ENCODE measurements at places on chromosomes 6 and 20.

DNA sequence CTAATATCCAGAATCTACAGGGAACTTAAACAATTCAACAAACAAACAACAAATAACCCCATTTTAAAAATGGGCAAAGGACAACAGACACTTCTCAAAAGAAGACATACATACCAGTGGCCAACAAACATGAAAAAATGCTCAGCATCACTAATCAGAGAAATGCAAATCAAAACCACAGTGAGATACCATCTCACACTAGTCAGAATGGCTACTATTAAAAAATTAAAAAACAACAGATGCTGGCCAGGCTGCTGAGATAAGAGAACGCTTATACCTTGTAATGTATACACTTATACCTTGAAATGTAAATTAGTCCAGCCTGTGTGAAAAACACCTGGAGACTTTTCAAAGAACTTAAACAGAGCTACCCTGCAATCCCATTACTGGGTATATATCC is 166.8 kb downstream of the IBTK start:
- DNase-seq: no peak

DNA sequence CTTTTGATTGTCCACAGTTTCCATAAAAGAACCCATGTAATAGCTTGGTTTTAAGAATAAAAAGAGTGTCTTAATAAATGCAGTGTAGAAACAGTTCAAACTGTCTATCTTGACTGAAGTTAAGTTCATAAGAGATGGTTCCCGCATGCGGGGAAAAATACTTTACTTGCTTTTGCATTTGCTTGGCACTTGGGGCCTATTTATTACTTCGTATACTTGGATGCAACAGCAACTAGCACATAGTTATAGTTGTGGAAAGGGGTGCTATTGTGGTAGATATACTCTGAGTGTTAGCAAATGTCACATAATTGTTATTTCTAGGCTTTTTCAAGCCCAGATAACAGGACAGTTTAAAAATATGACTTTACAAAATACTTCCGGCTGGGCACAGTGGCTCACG is 97.7 kb upstream of the HMGCLL1 start:
- no peak for DNase-seq

GRCh38 chr6:102562713-102563112 is 1169.2 kb downstream of the GRIK2 start:
- DNase-seq: no peak

GRCh38 chr6:34098045-34098936 is 47.6 kb downstream of the GRM4 start:
- DNase-seq: no peak

GRCh38 chr6:106083618-106084017 is 2.5 kb upstream of the PRDM1 start:
- no peak for DNase-seq

DNA sequence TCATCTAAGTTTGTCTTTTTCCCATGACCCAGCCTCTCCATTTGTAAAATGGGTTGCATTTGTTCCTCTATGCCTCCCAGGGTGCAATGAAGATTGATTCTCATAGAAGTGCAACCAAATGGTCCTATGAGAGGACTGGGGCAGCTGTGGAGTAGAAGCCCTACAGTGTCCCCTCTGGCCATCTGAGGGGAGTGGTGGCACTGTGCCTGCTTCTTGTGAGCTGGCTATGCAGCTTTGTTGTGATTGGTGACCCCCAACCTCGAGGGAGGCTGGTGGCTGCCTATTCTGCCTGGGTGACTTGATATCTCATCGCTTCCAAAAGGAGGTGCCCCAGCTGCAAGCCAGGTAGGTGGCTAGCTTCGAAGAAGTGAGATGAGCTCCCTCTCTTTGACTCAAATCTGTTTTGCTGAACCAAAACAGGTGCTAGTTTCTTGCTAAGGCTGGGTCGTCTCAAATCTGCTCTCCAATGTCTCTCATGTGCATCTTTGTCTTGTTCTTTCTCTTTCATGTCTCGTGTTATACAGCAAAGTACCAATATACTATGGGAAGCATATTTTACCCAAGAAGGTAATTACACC is 33.9 kb downstream of the TXLNB start:
- no peak for DNase-seq

DNA sequence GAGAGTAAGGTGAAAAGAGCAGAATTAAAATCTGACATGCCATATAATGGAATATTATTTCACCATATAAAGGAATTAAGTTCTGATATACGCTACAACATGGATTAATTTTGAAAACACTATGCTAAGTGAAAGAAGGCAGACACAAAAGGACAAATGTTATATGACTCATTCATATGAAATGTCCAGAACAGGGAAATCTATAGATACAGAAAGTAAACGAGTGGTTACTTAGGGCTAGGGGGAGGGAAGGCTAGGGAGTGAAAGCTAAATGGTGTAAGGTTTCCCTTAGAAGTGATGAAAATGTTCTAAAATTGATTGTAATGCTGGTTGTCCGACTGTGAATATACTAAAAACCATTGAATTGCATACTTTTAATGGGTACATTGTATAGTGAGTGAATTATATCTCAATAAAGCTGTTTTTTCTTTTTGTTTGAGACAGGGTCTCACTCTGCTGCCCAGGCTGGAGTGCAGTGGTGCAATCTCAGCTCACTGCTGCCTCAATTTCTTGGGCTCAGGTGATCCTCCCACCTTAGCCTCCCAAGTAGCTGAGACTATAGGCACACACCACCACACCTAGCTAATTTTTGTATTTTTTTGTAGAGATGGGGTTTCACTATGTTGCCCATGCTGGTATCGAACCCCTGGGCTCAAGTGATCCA is 8.2 kb downstream of the PRPH2 start:
- DNase-seq: no peak

- no peak for DNase-seq
Observed at GRCh38 chr6:56849896-56850295, 105.0 kb upstream of the BEND6 start.

DNA sequence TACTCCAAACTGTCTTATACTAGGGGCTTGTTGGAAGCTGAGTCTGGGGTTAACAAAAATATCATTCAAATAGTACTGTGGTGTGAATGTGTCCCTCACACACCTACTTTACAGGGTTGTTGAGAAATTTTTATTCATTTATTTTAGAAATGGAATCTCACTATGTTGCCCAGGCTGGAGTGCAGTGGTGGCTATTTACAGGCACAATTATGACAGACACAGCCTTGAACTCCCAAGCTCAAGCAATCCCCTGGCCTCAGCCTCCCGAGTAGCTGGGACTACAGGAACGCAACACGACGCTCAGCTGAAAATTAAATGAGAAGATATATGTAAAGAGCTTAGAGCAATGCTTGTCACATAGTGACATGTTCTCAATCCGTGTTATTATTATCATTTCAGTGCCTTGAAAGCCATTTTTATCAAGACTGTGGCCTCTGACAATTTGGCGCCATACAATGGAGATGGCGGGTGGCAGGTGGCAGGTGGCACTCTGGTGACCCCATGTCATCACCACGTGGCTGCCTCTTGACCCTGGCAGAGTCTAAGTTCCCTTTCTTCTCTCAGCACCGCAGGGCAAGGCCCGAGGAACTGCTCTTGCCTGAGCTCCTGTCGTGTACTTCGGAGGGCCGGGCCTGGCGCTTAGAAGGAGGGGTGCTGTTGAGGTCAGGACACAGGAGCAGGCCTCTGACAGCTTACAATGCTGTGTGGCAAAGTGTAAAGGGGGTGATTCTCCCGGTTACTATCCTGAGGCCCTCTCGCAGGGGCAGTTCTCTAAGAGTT is 64.5 kb downstream of the STX11 start:
- DNase-seq: no peak

- no peak for DNase-seq
Observed at GRCh38 chr20:57400231-57400701, 9.1 kb downstream of the RBM38 start.

GRCh38 chr6:26457264-26457805 is 420 bp upstream of the BTN2A1 start:
- no peak for DNase-seq

GRCh38 chr6:11418290-11418905 is 119.2 kb upstream of the TMEM170B start:
- DNase-seq: no peak

DNA sequence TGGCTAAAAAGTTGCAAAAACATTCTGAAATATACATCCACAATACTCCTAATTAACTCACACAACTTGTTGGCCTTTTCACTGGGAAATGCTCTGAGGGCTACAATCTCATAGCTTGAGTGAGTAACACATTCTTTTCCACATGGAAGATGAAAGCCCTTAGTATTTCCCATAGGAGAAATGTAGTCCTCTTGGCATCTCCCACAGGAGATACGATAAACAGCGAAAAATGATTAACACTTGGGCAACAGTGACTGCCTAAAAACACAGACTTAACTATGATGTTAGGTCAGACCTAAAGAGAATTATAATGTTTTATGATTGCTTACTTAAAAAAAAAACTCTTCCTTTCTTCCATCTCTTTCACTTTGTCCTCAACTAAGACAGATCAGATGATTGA is 9.0 kb downstream of the MYLK4 start:
- DNase-seq: no peak

- no peak for DNase-seq
Observed at GRCh38 chr20:60407938-60408337, 449.7 kb downstream of the CDH26 start.

DNA sequence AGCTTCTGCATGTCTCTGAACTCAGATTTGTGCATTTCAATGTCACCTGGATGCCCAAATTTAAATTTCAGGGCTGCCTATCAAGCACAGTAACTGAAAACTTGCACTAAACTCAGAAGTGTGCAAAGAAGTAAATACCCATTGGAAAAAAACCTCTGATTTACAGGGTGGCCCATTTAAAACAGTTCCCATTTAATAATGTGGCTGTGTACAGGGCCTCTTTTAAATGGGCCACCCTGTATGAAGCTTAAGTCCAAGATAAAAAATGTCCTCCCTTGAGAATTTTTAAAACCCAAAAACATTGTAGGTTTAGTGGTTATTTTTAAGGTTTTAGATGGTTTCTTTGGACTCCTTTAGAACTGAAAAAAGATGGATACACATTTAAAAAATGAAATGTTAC is 202.1 kb upstream of the RUNX2 start:
- DNase-seq: no peak

GRCh38 chr20:38165089-38165965 is at the start of gene TGM2:
Gene TGM2, minus strand, starts transcription at chr20:38165270. Its CDS starts 72 bp downstream, at chr20:38165198.
- no peak for DNase-seq

DNA sequence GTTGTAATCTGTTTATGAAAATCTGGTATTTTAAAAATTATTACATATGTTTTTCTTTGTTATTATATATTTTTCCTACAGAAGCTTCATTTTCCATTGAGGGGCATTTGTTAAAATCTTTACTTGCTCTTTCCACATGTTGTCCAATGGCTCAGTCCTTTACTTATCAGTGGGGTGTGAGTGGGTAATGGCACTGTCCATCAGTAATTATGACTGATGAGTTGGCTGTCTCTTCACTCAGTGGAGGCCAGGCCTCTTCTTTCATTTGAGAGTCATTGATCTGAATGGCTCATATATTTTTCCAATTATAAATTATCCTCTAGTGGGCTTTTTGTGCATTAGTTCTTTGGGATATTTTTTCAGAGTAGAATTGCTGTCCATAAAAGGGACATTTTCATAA is 45.7 kb downstream of the FARS2 start:
- DNase-seq: no peak

- DNase-seq: no peak
Observed at GRCh38 chr6:156752666-156753301, 24.4 kb upstream of the ARID1B start.

- DNase-seq: no peak
Observed at GRCh38 chr6:30990422-30991086, 7.0 kb downstream of the MUC21 start.

GRCh38 chr6:26489996-26490964 is 9.8 kb upstream of the BTN1A1 start:
- DNase-seq: no peak

DNA sequence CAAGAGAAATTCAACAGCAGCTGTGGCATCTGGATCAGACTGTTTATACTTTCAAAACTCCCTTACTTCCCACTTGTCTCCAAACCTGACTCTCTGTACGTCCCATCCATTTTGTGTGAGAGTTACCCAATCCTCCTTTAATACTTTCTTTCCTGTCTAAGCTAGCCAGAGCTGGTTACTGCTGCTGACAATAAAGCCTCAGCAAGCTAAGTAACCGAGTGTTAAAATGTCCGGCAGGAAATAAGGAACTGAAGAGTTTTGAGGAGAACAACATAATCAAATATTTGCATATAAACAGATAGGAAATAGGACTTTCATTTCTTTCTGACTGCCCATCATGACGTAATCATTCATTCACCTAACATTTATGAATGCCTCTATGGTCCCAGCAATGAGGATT is 11.6 kb downstream of the TMEM30A start:
- no peak for DNase-seq

DNA sequence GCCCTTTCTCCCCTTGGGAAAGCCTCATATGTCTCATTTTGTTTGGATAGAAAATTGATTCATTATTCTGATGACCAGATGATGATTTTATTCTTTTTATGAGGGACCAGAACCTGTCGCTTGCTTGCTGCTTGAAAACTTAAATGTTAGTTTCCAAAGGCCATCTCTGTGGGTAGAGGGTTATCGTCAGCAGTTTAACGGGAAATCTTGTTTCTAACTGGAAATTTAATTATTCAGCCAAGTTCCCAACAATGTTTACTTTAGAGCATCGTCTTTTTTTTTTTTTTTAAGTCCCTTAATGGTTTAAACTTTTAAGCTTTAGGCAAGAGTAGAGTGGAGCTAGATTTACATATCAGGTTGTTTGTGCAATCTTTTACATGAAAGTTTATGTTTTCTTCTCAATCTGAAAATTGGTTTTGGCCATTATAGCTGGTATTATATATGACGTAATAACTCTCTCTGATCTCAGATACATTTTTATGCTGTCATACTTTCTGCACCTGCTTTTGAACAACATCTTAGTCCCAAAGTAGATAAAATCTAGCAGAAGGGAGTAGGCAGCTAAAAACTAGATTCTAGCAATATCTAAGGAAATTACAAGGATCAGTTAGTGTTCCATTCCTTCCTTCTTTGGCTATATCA is 93.9 kb downstream of the FOXO3 start:
- DNase-seq: no peak

DNA sequence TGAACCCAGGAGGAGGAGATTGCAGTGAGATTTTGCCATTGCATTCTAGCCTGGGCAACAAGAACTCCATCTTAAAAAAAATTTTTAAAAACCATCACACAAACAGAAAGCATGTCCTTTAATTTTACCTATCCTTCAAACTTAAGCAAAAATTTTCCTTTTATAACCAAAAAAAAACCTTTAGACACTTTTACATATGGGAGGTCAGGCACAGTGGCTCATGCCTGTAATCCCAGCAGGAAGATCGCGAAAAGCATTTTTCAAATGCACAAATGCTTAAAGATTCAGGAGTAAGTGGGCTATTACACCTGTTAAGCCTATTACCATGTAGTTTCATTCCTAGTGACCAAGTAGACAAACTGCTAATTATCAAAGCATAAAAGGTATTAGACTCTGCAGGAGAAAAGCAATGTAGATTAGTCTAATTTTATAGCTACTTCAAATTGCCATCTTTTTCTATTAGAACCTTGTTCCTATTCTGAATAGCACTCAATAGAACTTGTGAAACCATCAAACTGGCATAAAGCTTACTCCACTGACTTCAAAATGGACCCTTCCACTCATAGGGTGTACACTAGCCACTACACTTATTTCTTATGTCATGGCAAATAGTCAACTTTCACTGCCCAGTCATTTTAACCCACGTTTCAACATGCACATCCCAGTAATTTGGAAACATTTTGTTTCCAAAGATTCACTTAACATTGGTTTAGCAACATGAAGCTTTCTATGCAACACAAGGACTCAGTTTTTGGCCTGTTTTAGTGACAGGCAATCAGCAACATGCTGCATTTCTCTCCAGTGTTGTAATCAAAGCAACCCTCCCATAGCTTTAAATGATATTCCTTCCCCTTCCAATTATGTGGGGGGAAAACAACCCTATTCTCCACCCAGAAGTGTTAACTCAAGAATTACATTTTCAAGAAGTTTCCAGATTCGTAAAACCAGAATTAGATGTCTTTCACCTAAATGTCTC is 4.0 kb downstream of the EEF1A1 start:
- DNase-seq: no peak

Data from T-helper 22 cell (primary cell).